Right atrium auricular region (tissue), 2 donors: ENCODE measurements at places on chromosomes 5 and 9. TPM values are rescaled to one million over a fixed set of nuclear protein-coding genes. Genes with fewer than 3 reads are reported as not detected.

The PRLR gene
- total RNA-seq, result 0.15 TPM

- DNase-seq, result no peak
These were observed 84.4 kb upstream of the STARD4 start for GRCh38 chr5:111596705-111597104.

DNA sequence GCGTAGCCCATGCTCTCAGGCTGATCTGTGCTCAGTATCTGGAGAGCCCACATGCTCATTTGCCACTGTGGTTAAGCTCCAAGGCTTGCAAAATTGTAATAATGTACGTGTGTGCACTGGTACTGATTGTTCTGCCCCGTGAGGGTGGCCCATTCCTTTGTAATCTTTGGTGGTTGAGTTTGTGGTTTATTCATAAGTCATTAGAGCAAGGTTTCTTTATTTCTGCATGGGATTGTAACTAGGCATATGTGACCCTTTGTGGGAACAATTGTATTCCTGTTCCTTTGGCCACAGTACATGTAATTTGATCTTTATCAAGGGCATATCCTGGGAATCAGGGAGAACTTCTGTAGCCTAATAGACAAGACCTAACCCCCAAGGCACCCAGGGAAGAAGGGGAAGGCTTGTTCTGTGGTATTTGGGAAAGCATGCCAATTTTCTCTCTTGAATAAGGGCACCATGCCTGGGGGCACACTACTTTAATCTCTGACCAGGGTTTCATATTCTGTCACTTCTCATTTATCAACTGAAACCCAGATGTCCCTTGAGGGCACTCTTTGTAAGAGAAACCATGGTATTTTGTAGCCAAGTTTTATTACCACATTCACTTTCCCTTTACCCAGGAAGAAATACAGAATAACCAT is 74.6 kb downstream of the NPR3 start:
- DNase-seq, result no peak

DNA sequence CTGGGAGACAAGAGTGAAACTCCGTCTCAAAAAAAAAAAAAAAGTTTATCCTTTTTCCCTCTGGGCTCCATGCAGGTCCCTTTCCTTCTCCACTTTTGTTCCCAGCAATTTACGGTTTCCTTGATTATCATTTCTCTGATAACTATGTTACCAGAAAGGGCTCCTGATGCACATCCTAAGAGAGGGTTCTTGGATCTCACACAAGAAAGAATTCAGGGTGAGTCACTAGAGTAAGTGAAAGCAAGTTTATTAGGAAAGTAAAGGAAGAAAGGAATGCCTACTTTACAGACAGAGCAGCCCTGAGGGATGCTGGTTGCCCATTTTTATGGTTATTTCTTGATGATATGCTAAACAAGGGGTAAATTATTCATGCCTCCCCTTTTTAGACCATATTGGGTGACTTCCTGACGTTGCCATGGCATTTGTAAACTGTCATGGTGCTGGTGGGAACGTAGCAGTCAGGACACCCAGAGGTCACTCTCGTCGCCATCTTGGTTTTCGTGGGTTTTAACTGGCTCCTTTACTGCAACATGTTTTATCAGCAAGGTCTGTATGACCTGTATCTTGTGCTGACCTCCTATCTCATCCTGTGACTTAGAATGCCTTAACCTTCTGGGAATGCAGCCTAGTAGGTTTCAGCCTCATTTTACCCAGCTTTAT is 13.5 kb upstream of the MELK start:
- no peak for DNase-seq
